ENCODE measurements at places on chromosomes 6 and 20.

GRCh38 chr6:35199866-35200265 lies 13.9 kb upstream of the SCUBE3 start:
- DNase-seq, result no peak

GRCh38 chr20:21389368-21389767 lies 8.0 kb downstream of the NKX2-4 start:
- DNase-seq, result no peak

GRCh38 chr20:62754122-62754990 lies 41.9 kb upstream of the MRGBP start:
- no peak for DNase-seq

GRCh38 chr6:131552572-131552971 lies 20.5 kb upstream of the ARG1 start:
- no peak for DNase-seq

DNA sequence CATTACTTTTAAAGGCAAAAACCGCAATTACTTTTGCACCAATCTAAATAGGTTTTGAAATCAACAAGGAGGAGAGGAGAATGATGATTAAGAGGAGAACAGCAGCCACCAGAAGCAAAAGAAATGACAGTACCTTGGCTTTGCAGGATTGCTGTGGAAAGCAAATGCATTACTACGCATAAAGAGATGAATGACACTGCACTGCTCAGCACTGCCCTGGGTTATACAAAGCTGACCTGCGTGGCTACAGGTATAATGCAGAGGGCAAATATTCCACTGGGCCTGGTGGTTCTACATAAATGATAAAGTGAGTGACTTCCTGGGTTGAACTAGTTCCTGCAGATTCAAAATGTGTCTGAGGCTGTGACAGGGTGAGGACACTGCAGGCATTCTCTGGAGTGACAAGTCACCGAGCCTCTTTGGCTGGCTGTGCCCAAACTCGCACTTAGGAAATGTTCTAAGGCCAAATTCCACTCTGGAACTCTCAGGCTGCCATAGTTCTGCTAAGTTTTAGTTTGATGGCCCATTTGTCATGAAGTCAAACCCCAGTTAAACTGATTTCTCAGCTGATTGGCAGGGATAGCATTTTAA lies 78.6 kb downstream of the INSM1 start:
- DNase-seq, result no peak

- peak; percentile 89 for DNase-seq
Measured at GRCh38 chr20:38842558-38842981, 37.1 kb downstream of the PPP1R16B start.

DNA sequence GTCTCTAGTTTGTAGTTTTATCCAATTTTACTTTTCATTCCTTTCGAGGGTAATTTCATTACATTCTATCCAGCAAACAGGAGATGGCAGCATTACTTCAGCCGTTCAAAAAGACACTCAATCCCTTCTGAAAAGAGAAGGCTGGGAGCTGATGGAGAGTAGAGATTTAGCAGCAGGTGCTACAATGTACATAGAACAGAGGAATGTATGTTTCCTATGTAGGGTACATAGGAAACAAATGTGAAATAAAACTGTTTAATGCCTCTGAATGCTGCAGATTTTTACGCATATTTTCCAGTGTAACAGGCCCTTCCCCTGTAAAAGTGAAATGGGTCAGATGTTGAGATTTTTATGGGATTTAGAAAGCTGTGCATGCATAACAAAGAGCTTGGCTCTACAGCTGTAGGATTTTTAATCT lies 16.0 kb downstream of the RPS12 start:
- no peak for DNase-seq

GRCh38 chr6:166415306-166415705 lies 32.6 kb upstream of the MPC1 start:
- peak; percentile 32 for DNase-seq

- no peak for DNase-seq
Measured at GRCh38 chr6:13613029-13613594, 2.0 kb upstream of the NOL7 start.

DNA sequence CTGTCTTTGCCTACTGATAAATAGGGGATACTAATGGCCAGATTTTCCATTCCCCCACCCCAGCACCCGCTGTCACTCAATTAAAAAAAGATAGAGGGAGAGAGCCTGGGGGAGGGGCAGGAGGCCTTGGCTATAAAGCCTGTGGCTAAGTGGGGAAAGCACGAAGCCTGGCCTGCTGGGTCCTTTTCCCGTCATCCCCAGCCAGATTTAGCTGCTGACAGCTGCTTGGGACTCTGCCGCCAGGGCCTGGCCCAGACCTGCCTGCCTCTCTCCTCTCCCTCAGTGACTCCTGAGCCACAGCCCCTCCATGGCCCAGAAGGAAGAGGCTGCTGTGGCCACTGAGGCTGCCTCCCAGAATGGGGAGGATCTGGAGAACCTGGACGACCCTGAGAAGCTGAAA lies at the start of gene APOBEC2:
APOBEC2 (plus strand) TSS at position 162 of the 400 bp plus-strand sequence; CDS start at position 308, 146 bp downstream.
- no peak for DNase-seq

DNA sequence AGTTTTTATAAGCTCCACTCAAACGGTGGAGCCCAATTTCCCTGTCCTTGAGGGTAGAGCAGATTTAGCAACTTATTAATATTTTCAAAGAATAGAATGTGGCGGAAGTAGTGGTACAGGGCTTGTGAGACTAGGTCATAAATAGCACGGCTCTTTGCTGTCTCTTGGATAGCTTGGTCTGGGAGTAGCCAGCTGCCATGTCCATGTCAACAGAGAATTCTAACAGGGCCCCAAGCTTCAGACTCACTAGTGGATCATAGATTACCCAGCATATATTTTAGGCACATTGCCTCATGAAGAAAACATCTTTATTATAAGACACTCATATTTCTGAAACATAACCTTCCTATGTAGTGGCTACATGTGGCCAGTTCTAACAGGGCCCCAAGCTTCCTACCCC lies 755.7 kb downstream of the HDGFL1 start:
- DNase-seq, result no peak

DNA sequence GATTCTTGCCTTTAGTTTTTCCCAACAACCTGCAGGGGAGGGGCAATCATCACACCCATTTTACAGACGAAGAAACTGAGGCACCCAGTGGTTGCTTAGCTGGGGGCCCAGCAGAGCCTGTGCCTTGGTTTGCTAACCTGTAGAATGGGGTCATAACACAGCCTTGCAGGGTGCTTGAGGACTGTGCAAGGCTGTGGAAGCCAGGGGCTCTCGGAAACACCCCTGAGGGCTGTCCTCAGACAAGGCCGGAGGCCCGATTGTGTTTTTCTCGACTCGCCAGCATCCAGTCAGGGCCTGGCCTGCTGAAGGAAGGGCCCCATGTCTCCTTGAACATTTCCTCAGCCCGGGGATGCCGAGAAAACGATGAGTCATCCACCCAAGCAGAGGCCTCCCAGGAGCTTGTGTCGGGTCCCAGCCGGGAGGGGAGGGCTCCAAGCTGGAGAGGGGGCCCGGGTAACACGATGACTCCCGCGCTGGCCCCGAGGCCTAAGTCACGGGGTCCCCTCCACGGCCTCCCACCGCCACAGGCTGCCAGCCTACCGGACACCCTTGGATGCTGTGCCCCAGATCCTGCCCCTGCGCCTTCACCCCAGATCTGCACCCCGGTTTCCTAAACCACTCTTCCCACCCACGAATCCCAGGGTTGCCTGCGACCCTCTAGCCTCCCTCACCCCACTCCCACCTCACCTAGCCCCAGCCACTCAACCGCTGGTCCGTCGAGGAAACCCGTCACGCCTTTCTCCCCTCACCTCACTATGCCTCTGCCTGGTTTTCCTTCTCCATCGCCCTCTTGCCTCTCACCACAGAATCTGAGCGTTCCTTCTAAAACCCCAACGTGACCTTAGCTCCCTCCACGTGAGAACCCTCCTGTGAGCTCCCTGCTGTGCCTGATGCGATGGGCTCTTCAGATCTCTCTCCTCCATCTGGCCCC lies 10.6 kb downstream of the NOL4L start:
- peak; percentile 71 for DNase-seq

- no peak for DNase-seq
Measured at GRCh38 chr6:64926051-64926450, 781.0 kb downstream of the EYS start.

DNA sequence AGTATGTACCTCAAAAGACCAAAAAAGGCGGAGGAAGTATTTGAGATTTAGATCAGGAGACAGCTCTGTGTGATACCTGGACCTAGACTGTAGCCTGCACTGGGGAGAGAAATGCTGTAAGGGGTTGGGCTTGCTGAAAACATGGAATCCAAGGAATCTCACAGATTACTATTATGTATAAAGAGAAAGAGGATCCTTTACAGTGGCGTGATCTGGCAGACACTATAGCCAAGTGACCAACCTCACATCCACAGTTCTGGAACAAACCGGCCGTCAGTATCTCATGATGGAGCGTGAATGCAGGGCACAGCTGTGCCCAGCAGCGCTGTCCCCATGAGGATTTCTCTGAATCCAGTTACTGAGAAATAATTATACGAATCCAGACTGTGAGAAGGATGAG lies 12.3 kb downstream of the DDX27 start:
- DNase-seq, result no peak

- no peak for DNase-seq
Measured at GRCh38 chr20:34639755-34640222, 37.1 kb downstream of the PIGU start.

DNA sequence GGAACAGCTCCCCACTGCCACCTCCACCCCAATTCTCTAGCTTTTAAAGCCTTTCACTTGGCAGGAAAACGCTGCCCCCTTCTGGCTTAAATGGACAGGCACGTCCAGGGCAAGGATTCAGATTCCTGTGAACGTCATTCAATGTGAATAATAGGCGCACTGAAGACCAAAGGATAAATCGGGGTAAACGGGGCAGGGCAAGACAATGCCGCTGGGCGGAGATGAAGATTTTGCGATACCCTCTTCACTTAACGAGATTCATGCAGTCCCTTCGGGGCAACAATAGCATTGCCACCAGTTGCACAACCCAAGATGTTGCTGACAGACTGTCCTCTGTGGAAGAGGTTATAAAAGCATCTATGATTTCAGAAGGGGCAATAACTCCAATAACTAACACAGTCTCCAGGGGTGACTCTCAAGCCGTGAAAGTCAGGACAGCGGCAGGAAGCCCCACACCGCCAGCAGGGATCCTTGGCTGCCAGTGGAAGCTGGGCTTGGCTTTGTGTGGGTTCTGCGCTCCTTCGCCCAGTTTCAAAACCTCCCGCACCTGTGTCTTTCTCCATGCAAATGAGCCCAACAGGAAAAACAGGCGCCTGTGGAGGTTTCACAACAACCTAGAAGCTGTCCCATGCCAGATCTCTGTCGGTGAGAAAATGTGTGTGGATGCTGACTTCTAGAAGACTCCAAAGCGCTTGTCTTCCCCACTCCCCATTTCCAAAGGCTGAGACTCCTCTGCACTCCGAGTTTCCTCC lies 291.8 kb downstream of the BMP7 start:
- peak; percentile 38 for DNase-seq

DNA sequence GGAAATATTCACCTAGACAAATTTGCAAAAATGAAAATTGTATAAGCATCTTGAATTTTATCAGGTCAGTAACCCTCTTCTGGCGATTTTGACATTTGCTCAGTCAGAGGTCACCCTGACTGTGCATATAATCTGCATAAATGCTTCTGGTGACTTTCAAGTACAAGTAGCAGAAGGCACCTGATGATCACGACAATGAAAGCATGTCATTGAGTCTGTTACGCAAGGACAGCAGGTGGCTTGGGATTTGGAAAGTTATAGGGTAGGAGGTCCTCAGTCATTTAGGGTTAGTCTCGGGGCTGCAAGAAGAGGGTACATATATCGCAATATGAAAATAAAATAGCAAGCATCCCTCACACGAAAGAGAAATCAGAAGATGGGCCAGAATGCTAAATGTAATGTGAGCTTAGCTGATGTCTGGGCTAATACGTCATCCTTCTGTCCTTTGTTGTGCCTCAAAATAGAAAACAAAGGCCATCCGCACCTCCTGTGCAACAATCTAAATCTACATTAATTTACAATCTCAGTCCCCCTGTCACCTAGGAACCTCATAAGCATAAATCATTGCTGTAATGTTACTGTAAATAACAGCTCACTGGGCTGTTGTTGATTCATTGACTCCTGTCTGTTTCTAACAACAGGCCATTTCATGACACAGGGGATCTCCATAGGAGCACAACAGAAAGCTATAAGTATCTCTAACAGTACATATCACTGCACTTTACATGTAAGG lies 155.2 kb upstream of the RSPO3 start:
- no peak for DNase-seq

GRCh38 chr6:40894962-40895799 lies 143.8 kb downstream of the UNC5CL start:
- DNase-seq, result no peak

- DNase-seq, result no peak
Measured at GRCh38 chr20:44072384-44072783, 114.6 kb downstream of the JPH2 start.

DNA sequence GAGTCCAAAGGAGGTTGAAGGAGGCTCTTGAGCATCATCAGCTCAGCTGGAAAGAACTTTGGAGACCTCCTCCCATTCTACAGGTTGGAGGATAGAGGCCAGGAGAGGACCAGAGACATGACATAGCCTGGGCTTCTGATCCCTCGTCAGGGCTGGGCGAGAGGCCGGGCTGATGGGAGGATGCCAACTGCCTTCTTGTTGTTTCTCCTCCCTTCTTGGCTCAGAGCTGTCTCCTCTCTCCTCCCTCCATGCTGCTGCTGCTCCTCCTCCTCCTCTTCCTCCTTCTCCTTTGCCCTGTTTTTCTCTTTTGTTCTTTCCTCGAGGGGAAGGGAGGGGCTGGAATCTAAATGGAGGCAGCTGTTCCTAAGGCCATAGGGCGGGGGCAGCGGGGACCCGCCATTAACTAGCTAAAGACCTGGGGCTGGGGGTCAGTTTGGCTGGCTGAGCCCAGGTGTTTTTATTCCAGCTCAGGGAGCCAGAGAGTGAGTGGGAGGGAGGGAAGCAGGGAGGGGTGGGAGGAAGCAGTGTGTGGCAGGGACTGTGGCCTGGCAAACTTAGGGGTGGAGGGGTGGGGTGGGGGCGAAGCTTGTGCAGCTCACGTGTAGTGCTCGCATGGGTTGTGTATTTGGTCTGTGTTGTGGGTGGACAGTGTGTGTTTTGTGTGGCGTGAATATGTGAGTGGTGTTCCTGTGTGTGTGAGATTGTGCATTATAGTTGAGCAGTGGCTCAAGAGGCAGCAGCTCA lies 84.8 kb downstream of the CD40 start:
- DNase-seq, result no peak

GRCh38 chr6:21003780-21004541 lies 469.7 kb downstream of the CDKAL1 start:
- no peak for DNase-seq

- DNase-seq, result no peak
Measured at GRCh38 chr6:68328156-68328555, 306.9 kb upstream of the ADGRB3 start.

DNA sequence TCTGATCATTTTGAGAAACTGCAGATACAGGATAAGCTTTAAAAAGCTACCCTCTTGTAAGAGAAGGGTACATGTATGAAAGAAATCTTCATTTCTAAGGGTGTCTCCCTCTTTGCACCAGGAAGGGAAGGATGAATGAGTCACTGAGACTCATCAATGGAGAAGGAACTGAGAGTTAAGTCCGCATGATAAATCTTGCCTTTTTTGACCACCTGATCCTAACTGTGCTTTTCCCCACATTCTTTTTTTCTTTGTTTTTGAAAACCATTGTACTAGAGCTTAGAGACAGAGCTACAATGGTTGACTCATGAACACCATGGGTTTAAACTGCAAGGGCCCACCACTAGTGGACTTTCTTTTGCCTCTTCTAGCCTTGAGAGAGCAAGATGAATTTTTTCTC lies 353.0 kb upstream of the RGS17 start:
- no peak for DNase-seq

- DNase-seq, result peak; percentile 48
Measured at GRCh38 chr20:19828232-19828631, 70.2 kb downstream of the RIN2 start.

- DNase-seq, result no peak
Measured at GRCh38 chr6:36718560-36718959, 20.9 kb downstream of the RAB44 start.

GRCh38 chr6:68635412-68635705 lies 277 bp downstream of the ADGRB3 start:
- no peak for DNase-seq

All from stimulated activated CD4-positive, alpha-beta T cell treated with anti-CD3 and anti-CD28 coated beads, Interleukin-15, amount 100 ng/mL, for 24 hours (primary cell).